Colonic mucosa (tissue), 4 donors: ENCODE measurements at places on chromosomes 12 and 14. TPM values are rescaled to one million over a fixed set of nuclear protein-coding genes. Genes with fewer than 3 reads are reported as not detected.

- H3K27ac ChIP-seq = no peak overlapping the region
- no peaks in the 10 kb centered on the region for H3K4me1 ChIP-seq
- H3K36me3 ChIP-seq = no peaks in the 10 kb centered on the region
- no peaks in the 10 kb centered on the region for H3K27me3 ChIP-seq
- H3K4me3 ChIP-seq = no peak overlapping the region
- DNase-seq = no peak
Measured at GRCh38 chr14:91862417-91862816, 4.9 kb downstream of the TC2N start.

DNA sequence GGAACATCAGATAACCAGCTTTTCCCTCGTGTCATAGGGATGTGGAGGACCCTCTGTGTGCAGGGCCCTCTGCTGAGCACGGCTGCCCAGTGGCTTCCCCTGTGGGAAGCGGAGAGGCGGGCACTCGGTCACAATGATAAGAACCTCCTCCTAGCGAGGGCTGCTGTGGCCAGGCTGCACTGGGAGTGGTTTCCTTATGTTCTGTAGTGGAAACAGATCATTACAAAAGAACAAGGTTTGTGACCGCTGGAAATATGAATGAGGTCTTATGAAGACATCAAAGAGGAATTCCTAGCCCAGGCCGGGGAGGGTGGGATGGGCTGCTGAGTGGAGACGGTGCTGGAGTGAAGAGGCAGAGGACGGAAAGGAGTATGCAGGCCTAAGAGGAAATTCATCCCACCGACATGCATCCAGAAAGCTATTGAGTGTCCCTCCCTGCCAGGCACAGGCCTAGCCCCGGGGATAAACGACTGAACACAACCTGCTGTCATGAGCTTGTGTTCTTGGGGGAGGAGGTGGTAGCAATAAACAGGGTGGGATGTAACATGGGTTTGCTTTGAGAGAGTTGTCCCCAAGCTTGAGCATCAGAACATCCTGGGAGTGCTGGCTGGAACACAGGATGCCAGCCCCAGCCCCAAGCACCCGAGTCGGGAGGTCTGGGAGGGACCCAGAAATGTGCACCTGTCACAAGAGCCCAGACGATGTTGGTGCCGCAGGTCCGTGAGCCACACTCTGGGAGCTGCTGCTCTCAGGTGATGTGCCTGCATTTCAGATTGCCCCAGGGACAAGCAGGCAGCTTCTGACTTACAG is 37.5 kb downstream of the FZD10 start:
- DNase-seq = no peak
- no peaks in the 10 kb centered on the region for H3K27me3 ChIP-seq

IL31 gene
- total RNA-seq = not detected

DNA sequence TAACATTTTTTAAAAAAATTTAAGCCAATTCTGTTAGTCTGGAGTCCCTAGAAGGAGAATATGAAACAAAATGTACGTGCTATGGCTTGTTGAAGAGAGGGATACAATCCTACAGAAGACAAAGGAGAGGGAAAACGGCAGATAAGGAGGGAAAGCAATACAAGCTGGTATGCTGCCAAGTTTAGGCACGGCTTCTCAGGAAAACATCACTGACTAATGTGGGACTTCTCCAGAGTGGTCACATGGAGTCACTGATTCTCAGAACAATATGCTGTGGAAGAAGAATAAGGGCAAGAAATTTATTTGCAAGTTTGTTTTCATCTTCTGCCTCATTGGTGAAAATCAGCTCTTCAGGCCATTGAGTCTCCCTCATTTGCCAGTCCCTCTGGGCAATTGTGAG is 22.9 kb upstream of the NR1H4 start:
- H3K27ac ChIP-seq = no peak overlapping the region
- no peaks in the 10 kb centered on the region for H3K4me1 ChIP-seq
- no peak overlapping the region for H3K4me3 ChIP-seq
- H3K27me3 ChIP-seq = no peaks in the 10 kb centered on the region
- DNase-seq = no peak

- H3K27ac ChIP-seq = no peak overlapping the region
- DNase-seq = no peak
Measured at GRCh38 chr14:56352999-56353398, 226.6 kb upstream of the TMEM260 start.

- no peaks in the 10 kb centered on the region for H3K27me3 ChIP-seq
- H3K4me1 ChIP-seq = no peaks in the 10 kb centered on the region
- no peaks in the 10 kb centered on the region for H3K36me3 ChIP-seq
Measured at GRCh38 chr12:82461393-82461792, 103.1 kb downstream of the METTL25 start.

DNA sequence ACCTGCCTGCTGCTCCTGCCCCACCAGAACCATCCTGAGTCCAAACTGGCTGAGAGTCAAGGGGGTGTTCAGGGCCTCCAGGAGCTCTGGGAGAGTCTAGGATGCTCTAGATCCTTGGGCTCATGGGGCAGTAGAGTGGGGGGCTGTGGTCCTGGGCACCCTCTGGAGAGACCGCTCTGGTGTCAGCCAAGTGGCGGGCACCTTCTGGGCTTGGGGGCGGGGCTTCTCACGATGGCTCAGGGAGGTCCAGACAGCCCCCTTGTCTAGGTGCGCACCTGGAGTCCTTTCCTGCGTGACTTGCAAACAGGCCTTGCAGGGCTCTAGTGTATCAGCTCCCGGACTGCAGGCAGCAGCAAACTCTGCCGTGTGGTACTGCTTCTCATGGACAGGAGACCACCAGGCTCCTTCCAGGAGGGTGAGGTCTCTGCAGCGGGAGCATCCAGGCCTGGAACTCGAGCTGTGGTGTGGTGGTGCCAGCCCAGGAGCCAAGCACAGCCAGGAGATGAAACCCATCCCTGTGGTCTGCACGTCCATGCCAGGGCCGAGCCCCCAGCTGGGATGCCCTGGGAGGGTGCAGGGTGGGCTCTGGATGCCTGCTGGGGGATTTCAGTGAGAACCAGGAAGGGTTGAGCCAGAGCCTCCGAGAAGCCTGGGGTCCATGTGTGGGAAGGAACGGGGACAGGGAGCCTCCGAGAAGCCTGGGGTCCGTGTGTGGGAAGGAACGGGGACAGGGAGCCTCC is 15.0 kb downstream of the PACS2 start:
- no peaks in the 10 kb centered on the region for H3K4me1 ChIP-seq
- no peaks in the 10 kb centered on the region for H3K36me3 ChIP-seq
- H3K27me3 ChIP-seq = no peaks in the 10 kb centered on the region

- no peaks in the 10 kb centered on the region for H3K36me3 ChIP-seq
- peaks cover 8% of the 10 kb centered on the region for H3K4me1 ChIP-seq
- no peak overlapping the region for H3K4me3 ChIP-seq
- no peak overlapping the region for H3K27ac ChIP-seq
Measured at GRCh38 chr14:64692189-64692985, 11.8 kb upstream of the PLEKHG3 start.

IL26 gene
- total RNA-seq = not detected

GRCh38 chr14:67815573-67816225 is 691 bp downstream of the ZFYVE26 start:
- H3K27me3 ChIP-seq = no peaks in the 10 kb centered on the region
- H3K36me3 ChIP-seq = no peaks in the 10 kb centered on the region
- no peak for DNase-seq
- H3K4me1 ChIP-seq = peaks cover 5% of the 10 kb centered on the region

DNA sequence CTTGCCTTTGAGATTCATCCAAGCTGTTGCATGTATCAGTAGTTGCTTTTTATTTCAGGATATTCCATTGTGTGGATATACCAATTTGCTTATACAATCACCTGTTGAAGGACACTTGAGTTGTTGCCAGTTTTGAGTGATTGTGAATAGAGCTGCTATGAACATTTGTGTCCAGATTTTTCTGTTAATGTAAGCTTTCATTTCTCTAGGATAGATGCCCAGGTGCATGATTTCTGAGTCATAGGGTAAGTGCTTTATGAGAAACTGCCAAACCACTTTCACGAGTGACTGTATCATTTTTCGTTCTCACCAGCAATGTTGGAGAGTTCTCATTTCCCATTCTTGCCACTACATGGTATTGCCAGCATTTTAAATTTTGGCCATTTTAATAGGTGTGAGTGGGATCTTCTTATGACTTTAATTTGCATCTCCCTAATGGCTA is 434.6 kb upstream of the RGS6 start:
- no peak overlapping the region for H3K4me3 ChIP-seq
- no peak overlapping the region for H3K27ac ChIP-seq
- no peaks in the 10 kb centered on the region for H3K27me3 ChIP-seq
- H3K36me3 ChIP-seq = no peaks in the 10 kb centered on the region

- H3K4me1 ChIP-seq = no peaks in the 10 kb centered on the region
- no peak overlapping the region for H3K4me3 ChIP-seq
- no peak overlapping the region for H3K27ac ChIP-seq
- H3K36me3 ChIP-seq = no peaks in the 10 kb centered on the region
Measured at GRCh38 chr12:98053202-98053601, 462.2 kb upstream of the TMPO start.

- H3K27ac ChIP-seq = no peak overlapping the region
- H3K36me3 ChIP-seq = no peaks in the 10 kb centered on the region
- DNase-seq = no peak
- no peak overlapping the region for H3K4me3 ChIP-seq
- no peaks in the 10 kb centered on the region for H3K27me3 ChIP-seq
Measured at GRCh38 chr14:83827383-83827782, 1702.6 kb upstream of the FLRT2 start.

SERPINA4 gene
- total RNA-seq = 0.37 TPM
